COLO829 (cell line): ENCODE measurements at places on chromosomes 1 and 21.
A peak's percentile ranks its signal among the peaks of the same experiment; 100 is the strongest.

DNA sequence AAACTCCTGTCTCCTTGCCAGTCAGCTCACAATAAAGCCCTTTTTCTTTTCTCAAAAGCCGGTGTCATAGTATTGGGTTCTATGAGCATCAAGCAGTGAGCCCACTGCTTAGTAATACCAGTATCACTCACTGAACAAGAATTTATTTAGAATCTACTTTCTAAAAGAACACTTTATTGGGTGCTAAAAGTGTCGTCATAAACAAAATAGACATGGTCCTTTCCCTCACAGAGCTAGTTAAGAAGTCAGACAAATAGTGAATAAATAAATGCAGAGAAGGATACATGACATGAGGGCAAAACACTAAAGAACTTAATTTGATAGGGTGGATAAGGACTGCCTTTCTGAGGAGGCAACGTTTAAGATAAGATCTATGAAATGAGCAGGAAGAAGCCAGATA, 32.2 kb downstream of the EVI5 start:
- peak; percentile 58 for DNase-seq

DNA sequence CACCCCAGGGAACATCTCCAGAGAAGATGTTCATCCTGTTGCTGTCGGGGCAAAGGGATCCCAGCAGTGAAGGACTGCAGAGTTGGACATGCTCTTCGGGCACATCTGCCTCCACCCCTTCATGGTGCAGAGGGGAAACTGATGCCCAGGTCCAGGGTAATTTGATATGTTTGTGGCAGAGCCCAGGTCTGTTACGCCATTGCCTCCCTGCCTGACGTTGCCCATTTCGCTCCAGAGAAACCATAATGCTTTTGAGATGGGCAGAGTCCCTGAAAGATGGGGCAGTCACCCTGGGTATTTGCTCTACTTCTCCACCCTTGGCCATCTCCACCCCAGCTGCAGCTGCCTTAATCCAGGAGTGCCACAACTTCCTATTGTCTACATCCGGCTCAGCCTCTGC, 290.4 kb upstream of the POU3F1 start:
- no peak for DNase-seq

- DNase-seq = peak; percentile 28
These were observed 37.7 kb upstream of the DDAH1 start for GRCh38 chr1:85502625-85503083.

DNA sequence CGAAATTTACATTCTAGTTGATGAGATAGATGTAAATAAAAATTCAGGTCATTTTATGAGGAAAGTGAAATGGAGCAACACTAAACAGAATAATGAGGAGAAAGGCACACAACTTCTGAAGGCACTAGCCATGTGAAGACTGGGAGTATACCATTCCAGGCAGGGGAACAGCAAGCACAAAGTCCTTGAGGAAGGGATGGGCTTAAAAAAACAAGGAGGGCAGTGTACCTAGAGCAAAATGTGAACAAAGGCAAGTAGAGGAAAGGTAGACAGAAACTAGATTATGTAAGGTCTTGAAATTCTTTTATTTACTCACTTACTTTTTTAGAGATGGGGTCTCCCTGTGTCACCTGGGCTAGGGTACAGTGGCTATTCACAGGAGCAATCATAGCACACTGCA, 54.1 kb upstream of the LRIG2 start:
- no peak for DNase-seq

DNA sequence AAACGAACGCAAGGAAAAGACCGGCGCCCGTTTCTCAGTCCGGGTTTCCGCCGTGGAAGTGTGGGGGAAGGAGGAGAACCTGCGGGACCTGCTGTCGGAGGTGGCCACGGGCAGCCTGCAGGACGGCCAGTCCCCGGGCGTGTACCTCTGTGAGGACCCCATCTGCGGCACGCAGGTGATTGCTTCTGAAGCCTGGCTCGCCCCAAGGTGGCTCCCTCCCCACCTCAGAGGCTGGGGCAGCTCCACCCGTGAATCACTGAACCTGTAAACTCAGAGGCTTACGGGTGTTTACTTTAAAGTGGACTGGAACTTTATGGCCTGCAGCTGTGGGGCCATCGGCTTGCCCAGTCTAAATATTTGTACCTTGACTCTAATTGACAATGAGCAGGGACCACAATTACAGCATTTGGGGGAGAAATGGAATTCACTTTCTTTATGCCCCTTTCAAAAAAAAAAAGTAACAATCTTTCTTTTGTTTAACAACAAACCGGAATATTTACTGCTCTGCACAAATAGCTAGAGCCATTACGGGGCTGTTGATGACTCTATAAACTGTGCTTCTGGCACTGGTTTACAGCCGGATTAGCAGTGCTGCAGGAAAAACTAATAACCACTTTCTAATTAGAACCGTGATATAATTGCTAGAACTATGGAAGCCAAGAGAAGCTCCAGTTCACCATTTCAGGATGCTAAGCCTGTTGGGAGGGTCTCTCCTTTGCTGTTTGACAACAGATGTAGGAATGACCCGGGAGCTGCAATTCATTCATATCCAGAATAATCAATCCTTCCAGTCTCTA, 454.8 kb downstream of the KIF26B start:
- DNase-seq = no peak

DNA sequence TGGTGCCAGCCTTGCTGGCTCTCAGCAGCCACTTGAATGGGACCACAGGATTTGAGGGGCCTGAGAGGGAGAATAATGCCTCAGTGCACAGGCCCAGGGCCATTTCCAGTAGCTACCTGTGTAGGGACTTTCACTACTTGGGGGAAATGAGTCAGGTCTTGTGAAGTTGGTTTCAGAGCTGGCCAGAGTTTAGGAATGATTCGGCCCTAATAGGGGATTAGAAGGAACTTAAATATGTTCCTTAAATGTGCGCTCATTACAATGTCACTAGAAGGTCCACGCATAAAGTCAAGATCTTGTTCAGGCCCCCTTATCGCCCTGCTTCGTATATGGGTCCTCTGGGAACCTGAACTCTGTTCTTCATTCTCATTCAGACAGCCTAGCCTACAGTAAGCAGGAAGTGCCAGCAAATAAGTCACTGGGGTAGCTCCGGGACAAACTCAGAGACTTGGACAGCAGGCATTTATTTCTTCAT, 5.6 kb upstream of the AKR1A1 start:
- no peak for DNase-seq

GRCh38 chr1:223755992-223756775, 43.8 kb downstream of the CAPN2 start:
- DNase-seq = no peak

- DNase-seq = no peak
These were observed 390.5 kb downstream of the ST6GALNAC3 start for GRCh38 chr1:76465030-76465429.

DNA sequence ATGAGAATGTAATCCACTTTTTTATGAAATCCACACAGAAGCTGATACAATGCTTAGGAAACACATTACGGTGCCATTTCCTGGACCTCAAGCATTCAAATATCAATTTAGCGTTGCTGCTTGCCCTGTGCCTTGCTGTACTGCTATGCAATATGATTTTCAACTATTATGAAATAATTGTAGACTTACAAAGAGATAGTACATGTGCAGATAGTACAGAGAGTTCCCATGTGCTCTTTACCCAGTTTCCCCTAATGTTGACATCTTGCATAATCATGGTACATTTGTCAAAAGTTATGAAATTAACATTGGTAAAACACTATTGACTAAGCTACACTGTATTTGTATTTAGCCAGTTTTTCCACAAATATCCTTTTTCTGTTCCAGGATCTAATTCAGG, 37.7 kb upstream of the PTBP2 start:
- DNase-seq = no peak

DNA sequence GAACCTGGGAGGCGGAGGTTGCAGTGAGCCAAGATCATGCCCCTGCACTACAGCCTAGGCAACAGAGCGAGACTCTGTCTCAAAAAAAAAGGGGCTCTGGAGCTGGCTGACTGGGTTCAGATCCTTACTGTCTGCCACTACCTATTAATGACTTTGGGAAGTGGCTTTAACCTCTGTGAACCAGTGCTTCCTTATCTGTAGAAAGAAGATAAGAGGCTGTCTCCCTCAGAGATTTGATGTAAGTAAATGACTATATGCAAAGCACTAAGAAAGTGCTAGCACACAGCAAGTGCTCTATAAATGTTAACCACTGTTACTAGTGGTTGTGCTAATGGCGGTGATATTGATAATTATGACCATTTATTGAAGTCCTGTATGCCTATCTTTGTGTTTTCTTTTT, 94.6 kb downstream of the VPS13D start:
- no peak for DNase-seq
